ENCODE measurements at places on chromosomes 3 and 15.

DNA sequence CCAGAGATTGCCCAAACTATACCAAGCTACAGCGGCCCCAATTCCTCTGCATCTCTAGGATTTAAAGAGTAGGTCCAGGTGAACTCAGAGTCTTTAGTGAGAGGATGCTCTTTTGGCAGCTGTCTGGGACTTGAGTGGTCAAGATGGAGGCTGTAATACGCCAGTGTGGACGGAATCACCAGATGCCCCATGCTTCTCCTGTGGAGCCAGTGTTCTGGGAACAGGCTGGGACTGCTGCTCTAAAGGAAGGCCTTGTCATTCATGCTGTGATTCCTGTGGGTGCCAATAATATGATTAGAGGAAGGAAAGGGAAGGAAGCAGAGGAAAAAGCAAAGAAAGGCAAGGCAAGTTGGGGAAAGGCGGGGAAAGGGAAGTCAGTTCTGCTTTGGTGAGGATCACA is 17.4 kb upstream of the NOX5 start:
- no peak for DNase-seq

DNA sequence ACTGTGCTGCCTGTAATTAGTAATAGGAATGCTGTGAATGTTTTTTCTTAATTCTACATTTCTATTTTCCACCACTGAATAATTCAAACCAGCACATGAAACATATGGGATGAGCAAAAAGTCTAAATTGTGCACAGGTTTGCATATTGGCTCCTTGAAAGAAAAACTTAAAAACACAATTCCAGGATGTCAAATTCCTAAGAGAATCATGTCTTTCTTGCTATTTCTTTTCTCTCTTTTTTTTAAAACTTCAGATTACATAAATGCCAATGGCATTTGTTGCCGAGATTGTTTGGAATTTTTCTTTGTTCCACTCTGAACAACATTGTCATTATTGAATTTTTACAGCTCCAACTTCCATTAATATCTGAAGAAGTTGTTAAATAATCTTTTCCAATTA is 60.8 kb downstream of the VGLL3 start:
- DNase-seq = no peak

DNA sequence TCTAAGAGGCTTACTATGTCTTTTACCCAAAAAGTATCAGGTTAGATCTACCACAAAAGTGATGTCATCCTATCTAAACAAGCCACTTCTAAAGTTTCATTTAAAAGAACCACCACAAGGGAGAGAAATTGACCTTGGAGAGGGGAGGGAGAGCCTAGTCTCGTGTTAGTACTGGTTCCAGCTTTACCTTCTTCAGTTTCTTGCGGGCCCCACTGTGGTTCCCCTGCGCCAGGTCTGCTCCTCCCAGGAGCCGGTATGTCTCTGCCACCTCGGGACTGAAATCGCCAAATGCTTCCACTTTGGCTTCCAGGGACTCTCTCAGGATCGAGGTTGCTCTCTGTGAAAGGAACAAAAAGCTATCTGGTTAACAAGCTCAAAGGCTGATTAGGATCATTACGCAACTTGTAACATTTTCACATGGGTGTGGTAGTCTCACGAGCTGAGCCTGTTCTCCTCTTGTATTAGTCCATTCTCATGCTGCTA is 51.1 kb downstream of the SYNM start:
- peak; percentile 13 for DNase-seq

DNA sequence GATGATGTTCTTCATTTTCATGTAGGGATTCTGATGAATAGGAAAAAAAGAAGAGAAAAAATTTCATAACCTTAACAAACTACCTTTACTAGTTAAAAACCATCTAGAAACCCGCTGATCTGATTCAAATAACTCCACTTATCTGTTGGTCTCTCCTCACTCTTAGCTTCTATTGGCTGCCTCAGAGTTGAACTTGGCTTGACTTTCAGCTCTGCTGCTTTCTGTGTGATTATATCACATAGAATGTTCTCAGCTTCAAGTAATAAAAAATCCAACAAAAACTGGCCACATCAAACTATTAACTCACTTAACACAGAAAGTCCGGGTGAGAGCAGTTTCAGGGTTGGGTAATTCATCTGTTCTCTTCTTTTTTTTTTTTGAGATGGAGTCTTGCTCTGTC is 126.8 kb upstream of the RASGRP1 start:
- DNase-seq = no peak

GRCh38 chr3:115861166-115861733 is 237.9 kb downstream of the GAP43 start:
- DNase-seq = no peak

- DNase-seq = no peak
These were observed 19.8 kb upstream of the P2RY12 start for GRCh38 chr3:151404316-151404715.

DNA sequence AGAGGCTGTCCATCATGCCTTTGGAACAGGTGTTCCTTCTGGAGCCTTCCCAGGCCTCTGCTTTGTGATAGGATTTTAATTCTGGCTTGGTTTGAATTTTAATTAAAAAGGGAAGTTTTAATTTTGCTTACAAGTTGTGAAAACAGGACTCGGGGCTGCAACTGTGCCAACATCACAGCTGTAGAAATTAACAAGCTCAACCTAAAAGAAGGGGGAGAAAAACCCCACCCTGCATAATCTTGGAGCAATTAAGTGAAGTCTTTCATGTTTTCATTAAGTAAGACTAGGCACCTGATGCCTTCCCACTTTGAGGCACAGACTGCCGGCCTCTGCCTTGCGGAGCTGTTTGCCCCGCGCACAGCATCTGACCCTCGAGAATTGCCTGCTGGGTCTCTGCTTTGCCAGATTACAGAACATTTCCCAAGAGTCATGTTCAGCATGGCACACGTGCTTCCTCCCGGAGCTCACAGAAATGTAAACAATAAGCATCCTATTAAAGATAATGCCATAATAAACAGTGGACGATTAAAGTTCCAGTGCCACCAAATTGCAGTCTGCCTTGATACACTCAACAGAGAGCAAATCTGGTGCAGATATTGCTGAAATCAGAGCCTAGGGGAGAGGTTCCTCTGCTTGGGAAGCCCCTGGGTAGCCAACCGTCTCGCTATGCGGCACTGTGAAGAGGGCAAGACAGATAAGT is 364.2 kb downstream of the LRTM1 start:
- DNase-seq = no peak

- no peak for DNase-seq
These were observed 66.7 kb downstream of the PLD1 start for GRCh38 chr3:171743327-171744157.

GRCh38 chr3:17885986-17886385 is 143.6 kb upstream of the TBC1D5 start:
- no peak for DNase-seq

- no peak for DNase-seq
These were observed 22.0 kb upstream of the TATDN2 start for GRCh38 chr3:10226293-10226692.

GRCh38 chr15:93241696-93242585 is 152.9 kb upstream of the RGMA start:
- DNase-seq = no peak

DNA sequence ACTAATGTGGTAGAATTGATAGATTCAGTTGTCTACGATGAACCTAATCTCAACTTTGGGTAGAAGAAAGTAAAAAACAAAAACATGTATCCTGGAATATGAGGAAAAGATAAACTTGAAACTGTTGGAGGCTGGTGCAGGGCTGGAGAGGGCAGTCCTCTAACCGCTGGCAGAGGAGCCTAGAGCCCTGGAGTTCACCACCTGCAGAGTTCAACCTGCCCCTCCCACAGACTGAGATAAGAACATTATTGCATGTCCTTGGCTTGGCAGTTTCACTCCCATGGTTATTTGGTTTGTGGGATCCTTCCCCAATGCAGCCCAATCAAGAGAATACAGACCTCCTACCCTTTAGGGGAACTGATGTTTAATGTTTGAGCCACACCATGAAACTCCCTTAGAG is 53.2 kb upstream of the GATM start:
- DNase-seq = no peak

- no peak for DNase-seq
These were observed 8.5 kb downstream of the TMEM212 start for GRCh38 chr3:171851660-171852058.

DNA sequence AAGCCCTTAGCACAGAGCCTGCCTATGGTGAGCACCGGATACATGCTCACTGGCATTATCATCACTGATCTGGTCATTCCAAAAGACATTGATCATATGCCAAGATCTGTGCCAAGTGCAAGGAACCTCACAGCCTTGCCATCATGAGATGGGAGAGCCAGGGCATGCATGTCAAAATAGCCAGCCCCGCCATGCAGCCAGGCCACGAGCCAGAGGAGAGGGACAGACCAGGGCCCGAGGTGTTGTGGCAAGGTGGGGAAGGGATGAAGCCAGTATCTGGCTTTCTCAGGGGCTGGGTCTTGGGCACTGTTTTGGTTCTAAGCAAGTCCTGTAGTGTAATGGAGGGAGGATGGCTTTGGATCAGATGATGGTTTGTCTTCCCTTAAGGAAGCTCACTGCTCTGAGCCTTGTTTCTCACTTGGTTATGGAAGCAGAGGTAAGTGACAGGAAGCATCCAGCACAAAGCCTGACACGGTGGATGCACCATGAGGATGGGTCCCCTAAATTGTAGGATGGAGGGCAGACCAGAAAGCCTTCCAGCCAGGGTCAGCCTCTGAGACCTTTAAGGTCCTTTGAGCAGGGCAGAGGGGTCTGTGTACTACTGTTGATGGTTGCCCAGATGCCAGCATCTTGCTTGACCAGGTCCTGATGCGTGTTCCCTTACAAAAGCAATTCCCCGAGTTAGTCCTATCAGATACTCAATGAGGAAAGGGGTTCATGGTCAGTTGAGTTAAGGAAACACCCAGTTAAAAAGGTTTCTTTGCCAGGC is 247.7 kb upstream of the TLE3 start:
- DNase-seq = no peak
